ENCODE measurements at places on chromosomes 6 and 20. TPM values are rescaled to one million over a fixed set of nuclear protein-coding genes. Genes with fewer than 3 reads are reported as not detected.

CRIP3 gene
- total RNA-seq: not detected

CCDC170 gene
- 1.6 TPM for total RNA-seq

TCP11 gene
- total RNA-seq: 0.25 TPM

BMP2 gene
- 5.0 TPM for total RNA-seq

MYMX gene
- total RNA-seq: not detected

ARFRP1 gene
- 61.0 TPM for total RNA-seq

FAM50B gene
- 9.5 TPM for total RNA-seq

TRAPPC3L gene
- not detected for total RNA-seq

TRERF1 gene
- 7.2 TPM for total RNA-seq

FAM162B gene
- 14.1 TPM for total RNA-seq

SOX18 gene
- total RNA-seq: 0.12 TPM

KIF25 gene
- total RNA-seq: not detected

MUCL3 gene
- not detected for total RNA-seq

CBLN4 gene
- total RNA-seq: not detected

GMNN gene
- total RNA-seq: 18.1 TPM

COL21A1 gene
- total RNA-seq: 6.2 TPM

PAK5 gene
- not detected for total RNA-seq

SPATS1 gene
- total RNA-seq: not detected

SOBP gene
- 15.4 TPM for total RNA-seq

BACH2 gene
- total RNA-seq: 0.55 TPM

MAP3K5 gene
- total RNA-seq: 24.2 TPM

ERVFRD-1 gene
- total RNA-seq: 0.12 TPM

PRDM1 gene
- 3.4 TPM for total RNA-seq

CYP39A1 gene
- 0.44 TPM for total RNA-seq

MYLK4 gene
- total RNA-seq: 0.25 TPM

TRIM15 gene
- not detected for total RNA-seq

SIRPD gene
- not detected for total RNA-seq

TRIM10 gene
- not detected for total RNA-seq

FAM209B gene
- not detected for total RNA-seq

JAG1 gene
- 12.9 TPM for total RNA-seq

SERPINB6 gene
- 91.9 TPM for total RNA-seq

CCM2L gene
- under 0.01 TPM for total RNA-seq

C2 gene
- 2.0 TPM for total RNA-seq

STX7 gene
- total RNA-seq: 57.2 TPM

DEFB124 gene
- not detected for total RNA-seq

FGD2 gene
- total RNA-seq: not detected

THBD gene
- total RNA-seq: 18.5 TPM

ASF1A gene
- 20.1 TPM for total RNA-seq

FAM83D gene
- total RNA-seq: 48.3 TPM

MOG gene
- total RNA-seq: not detected

PRDM13 gene
- under 0.01 TPM for total RNA-seq

LRFN2 gene
- total RNA-seq: not detected

ARG1 gene
- total RNA-seq: not detected

PSORS1C2 gene
- total RNA-seq: not detected
